ENCODE measurements at places on chromosomes 4 and X.

DNA sequence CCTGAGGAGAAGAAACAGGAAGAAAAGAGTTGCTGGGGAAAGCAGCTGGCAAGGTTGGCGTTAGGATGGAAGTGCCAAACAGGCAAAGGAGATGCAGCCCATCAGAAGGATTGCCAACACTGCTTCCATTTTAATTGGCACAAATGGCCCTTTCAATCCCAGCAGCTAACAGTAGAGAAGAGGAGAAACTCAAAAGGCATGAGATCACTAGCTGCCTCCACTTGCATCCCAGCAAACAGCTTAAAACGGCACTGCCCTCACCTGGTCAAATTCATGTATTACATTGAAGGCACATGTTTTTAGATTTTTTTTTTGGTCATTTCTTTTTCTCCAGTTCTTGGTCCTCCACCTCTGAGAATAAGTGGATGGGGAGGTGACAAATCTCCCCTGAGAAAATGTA lies 14.9 kb upstream of the LOC101059915 start:
- DNase-seq: no peak

- no peak for DNase-seq
Measured at GRCh38 chr4:117328333-117328732, 243.0 kb upstream of the TRAM1L1 start.

GRCh38 chr4:3464911-3465697 lies 2.0 kb downstream of the DOK7 start:
- DNase-seq: no peak

DNA sequence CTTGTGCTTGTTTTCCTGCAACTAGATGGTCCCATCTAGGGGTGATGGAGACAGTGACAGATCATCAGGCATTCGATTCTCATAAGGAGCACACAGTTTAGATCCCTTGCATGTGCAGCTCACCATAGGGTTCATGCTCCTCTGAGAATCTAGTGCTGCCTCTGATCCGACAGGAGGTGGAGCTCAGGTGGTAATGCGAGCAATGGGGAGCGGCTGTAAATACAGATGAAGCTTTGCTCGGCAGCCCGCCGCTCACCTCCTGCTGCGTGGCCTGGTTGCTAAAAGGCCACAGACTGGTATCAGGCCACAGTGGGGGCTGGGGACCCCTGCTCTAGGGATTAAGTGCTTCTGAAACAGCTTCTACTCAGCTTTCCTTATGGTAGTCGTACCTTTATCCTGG lies 28.5 kb upstream of the CCDC110 start:
- no peak for DNase-seq

GRCh38 chrX:43758044-43758443 lies 101.9 kb downstream of the MAOA start:
- DNase-seq: no peak

DNA sequence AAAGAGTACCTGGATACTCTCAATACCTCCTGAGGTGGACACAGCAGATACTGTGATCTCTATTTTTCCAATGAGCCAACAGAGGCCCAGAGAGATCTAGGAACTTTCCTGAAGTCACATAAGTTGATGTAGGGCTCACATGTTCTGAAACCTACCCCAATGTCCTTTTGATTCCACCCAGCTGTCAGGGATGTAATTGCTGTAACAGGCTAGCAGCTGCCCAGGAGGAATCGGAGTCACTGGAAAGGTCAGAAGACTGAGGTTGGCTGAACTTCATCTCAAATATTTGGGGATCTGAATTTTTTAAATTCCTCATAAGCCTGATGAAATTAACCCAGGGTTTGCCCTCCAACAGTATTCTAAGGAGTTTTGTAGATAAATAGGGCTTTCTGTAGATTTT lies 52.5 kb upstream of the PROM1 start:
- no peak for DNase-seq
